Uterus (tissue), 4 donors: ENCODE measurements at places on chromosomes 11 and 22. TPM values are rescaled to one million over a fixed set of nuclear protein-coding genes. Genes with fewer than 3 reads are reported as not detected.

DNA sequence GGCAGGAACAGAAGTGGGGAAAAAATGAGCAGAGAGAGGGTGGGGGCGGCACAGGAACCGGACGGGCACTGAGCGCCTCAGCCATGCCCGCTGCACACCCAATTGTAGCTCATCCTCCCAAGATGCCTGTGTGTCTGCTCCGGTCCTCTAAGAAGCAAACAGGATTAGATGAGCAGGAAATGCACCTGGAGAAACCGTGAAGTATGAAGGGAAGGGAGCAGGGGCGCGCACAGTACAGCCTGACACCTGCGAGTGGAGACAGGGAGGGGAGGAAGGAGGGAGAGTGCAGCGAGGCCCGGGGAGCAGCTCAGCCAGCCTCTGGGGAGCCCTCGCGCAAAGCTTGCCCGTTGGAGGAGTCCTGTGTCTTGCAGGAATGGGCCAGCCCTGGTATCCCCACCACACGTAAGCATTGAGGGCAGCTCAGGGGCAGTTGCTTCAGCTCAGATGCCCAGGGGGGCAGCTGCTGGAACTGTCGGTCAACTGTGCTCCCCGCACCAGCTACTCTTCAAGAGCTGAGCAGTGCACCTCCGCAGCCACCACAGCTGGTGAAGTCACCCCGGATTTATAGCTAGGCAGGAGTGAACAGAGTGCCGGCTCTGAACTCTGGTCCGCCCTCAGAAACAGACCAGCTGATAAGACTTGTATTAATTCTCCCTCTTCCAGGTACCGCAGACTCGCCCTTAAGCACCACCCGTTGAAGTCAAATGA is 7.0 kb downstream of the DNAJB13 start:
- no peak for DNase-seq

DNA sequence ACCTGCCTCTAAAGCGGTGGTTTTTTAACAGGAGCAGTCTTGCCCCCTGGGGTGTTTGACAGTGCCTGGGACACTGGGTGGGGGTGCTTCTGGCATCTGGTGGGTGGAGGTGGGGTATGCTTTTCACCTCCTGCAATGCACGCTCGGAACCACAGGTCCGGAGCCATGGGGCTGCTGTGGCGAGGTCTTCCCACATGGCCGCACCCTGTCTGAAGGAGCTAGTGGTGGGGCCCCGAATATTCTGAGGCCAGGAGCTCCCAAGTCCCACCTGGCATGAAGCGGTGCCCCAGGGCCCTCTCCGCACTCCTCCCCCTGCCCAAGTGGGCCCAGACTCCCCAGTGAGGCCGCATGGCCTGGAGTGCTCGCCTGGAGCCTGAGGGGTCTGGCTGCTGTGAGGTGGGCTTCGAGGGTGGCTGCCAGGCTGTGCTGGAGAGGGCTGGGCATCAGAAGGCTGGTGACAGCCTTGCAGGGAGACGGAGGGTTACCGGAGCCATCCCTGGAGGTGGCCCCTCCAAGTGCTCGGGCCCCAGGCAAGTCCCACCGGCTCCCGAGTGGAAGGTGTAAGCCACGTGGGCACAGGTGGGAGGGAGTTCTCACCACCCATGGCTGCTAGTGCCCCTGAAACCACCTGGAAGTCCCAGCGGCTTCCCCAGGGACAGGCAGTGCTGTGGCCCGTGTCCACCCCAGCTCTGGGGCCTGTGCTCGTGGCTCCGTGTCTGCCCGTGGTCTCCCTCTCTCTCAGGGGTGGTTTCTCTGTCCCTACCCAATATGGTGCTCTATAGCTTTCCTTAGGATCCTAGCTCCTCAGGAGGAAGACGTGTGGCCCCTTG is 15.1 kb downstream of the TBX1 start:
- DNase-seq = no peak

GRCh38 chr22:27895600-27895999 is 23.5 kb downstream of the PITPNB start:
- no peak for DNase-seq

- no peak for DNase-seq
Measured at GRCh38 chr11:12319461-12319951, 57.9 kb upstream of the PARVA start.

The GPHA2 gene
- not detected for total RNA-seq

- DNase-seq = peak; percentile 82
Measured at GRCh38 chr22:46007003-46007847, 30.3 kb upstream of the WNT7B start.
